ENCODE measurements at places on chromosomes 1 and 21.
A peak's percentile ranks its signal among the peaks of the same experiment; 100 is the strongest.

GRCh38 chr1:9278116-9278515, 14.6 kb upstream of the SPSB1 start:
- DNase-seq = no peak

DNA sequence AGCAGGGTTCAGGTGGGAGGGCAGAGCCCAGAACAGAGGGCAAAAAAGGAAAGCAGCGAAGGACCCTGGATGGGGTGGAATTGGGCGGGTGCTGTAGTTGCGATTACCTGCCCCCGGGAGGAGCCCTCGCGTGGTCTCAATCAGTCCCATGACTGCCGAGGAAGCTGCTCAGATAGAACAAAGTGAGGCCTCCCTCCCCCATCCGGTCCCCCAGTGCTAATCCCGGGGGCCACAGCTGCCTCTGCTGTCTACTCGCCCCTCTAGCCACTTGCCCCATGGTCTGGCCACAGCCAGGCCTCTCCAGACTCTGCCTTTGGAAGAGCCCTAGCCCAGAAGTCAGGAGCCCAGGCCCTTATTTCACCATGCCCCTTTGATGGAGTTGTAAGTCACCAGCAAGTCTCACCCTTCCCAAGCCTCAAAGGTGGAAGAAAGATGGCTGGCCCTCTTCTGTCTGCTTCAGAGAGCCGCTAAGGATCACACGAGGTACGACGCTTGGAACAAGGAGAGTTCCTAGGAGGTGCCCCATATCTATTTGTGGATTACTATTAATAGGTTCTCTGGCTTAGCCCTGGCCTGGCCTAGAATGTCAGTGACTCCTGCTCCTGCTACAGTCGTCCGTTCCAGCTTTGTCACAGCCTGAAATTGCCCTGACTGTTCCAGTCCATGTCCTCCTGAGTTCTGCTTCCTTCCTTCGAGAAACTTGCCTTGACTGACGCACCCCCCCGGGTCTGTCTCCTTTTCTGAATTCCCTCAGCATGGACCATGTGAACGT, 16.4 kb downstream of the ECHDC2 start:
- DNase-seq = peak; percentile 61

DNA sequence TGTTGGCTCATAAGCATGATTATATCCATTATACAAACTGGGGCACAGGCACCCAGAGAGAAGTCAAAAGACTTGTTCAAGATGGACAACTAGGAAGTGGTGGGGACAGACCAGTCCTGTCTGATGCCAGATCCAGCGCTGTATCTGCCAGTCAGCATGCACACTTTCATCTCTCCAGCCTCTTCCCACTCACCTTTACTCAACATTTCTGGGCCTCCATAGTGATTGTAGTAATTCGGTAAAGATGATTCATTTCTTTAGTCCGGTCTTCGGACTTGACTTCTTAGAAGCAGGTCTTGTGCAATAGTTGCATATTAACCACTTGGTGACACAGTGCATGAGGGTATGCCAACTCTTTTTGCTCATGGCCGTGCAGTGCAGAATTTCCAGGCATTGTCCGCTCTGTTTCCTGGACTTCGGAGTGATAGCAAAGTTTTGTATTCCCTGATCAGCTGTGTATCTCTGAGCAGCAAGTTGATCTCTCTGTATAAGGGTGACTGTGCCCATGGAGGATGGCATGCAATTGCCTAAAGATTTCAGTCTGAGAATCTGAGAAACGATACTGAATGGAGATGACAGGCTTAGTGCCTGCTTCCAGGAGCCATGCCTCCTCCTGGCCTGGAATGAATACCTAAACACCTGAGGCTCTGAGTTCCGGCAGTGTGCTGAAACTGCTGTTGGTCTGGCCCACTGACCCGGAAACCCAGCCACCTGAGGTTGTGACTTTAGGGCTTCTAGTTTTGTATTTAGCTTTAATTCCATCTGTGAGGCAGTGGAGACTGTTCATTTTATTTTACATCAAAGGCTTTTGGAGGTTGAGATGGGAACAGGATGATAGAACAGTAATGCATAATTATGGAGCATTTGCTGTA, 39.0 kb downstream of the GALNT2 start:
- DNase-seq = peak; percentile 89

- no peak for DNase-seq
Measured at GRCh38 chr1:165300400-165300903, 56.1 kb downstream of the LMX1A start.

Data from A549 (cell line).